ENCODE measurements at places on chromosomes 3 and 15. TPM values are rescaled to one million over a fixed set of nuclear protein-coding genes. Genes with fewer than 3 reads are reported as not detected.

The PYGO1 gene
- 0.73 TPM for total RNA-seq

GRCh38 chr3:16448639-16449070 lies 64.8 kb downstream of the RFTN1 start:
- H3K27ac ChIP-seq, result no peak overlapping the region
- H3K27me3 ChIP-seq, result no peaks in the 10 kb centered on the region
- H3K4me3 ChIP-seq, result no peak overlapping the region
- no peaks in the 10 kb centered on the region for H3K36me3 ChIP-seq
- DNase-seq, result peak; percentile 82
- H3K4me1 ChIP-seq, result no peaks in the 10 kb centered on the region

DNA sequence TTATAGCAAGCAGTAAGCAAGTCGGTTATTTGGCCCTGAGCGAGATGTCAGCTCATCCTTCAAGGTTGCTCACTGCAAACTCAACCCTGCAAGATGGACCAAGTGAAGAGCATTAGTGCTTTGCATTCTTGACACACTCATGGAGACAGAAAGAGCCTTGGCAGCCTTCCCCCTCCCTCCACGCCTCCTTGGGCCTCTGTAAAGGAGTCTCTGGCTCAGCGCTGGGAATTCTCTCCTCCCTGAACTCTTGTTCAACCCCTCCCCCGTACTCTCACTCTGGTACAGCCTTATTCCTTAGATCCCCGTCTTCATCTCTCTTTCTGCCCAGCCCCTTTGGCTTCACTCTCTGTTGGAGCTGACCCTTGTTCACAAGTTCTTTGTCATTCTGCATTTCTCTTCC lies 2.2 kb upstream of the CX3CR1 start:
- no peaks in the 10 kb centered on the region for H3K4me1 ChIP-seq
- no peak overlapping the region for H3K4me3 ChIP-seq
- peak; percentile 17 for DNase-seq
- no peak overlapping the region for H3K27ac ChIP-seq

The FBXO40 gene
- total RNA-seq, result not detected

GRCh38 chr3:46890132-46890531 lies 12.6 kb downstream of the PTH1R start:
- H3K27ac ChIP-seq, result no peak overlapping the region
- H3K4me1 ChIP-seq, result peaks cover 5% of the 10 kb centered on the region
- no peak for DNase-seq
- H3K27me3 ChIP-seq, result peaks cover 43% of the 10 kb centered on the region
- H3K36me3 ChIP-seq, result no peaks in the 10 kb centered on the region
- no peak overlapping the region for H3K4me3 ChIP-seq
